EL (cell line): ENCODE measurements at places on chromosomes 6 and 20.

DNA sequence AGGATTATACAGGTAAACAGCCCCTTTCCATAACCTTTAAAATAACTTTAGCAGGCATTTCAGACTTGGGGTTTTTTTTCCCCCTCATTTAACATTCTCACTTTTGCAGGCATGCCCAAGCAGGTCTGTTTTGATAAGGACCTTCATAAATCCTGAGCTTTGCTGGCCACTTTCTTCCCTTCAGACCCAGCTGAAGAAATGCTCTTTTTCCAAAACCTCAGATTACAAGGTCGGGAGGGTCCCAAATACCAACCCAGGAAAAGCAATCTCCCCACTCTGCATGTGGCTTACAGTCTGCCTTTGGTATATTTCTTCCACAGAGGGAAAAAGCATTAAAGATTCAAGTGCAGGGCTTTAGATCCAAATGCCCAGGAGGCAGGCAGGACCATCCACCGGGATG lies 6.8 kb downstream of the NFATC2 start:
- no peak for DNase-seq

DNA sequence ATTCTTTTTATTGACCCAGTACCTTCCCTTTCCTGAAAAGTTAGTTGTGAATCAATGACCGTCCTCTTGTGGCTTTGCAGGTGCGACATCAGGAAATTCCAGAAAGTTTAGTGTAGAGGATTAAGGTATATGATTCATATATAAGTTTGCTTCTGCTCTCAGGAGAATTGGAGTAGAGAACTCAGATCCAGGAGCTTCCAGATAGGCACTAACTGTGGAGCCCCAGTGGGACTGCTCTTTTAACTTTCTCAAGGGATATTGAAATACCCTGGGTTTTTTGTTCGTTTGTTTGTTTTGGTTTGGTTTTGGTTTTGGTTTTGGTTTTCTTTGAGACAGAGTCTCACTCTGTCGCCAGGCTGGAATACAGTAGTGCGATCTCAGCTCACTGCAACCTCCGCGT lies 9.5 kb downstream of the TAAR2 start:
- no peak for DNase-seq

DNA sequence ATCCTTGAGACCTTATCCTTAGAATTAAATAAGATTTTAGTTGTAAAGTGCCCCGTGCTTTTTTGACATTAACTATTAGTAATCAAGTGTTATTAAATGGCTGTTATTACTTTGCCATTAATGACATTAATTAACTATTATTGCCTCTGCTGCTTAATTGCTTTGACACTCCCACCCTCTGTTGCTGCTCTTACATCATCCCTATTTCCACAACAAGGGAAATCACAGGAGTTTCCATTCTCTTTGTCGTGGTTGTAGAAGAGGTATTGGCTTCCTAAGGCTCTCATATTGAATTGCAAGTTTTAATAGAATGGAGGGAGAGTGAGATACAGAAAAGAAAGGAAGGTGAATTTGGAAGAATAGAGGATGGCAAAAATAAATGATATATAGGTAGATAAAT lies 545.8 kb downstream of the MMUT start:
- no peak for DNase-seq

DNA sequence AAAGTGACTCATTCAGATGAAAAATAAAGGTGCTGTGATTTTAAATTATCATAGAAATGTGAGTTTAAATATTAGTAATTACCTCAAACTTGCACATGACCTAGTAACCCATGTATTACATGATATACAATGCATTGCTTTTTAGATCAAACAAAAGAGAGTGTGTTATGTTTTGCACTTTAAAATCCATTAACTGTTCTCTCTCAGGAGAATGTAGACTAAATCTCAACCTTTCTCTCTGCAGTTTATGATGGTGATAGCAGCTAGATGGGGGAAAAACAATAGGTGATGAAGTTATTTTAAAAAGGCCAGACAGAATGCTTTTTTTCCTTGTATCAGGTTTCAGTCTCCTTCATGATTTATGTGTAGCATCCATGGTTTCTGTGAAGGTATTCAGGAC lies 404.4 kb upstream of the RNF217 start:
- DNase-seq: no peak

DNA sequence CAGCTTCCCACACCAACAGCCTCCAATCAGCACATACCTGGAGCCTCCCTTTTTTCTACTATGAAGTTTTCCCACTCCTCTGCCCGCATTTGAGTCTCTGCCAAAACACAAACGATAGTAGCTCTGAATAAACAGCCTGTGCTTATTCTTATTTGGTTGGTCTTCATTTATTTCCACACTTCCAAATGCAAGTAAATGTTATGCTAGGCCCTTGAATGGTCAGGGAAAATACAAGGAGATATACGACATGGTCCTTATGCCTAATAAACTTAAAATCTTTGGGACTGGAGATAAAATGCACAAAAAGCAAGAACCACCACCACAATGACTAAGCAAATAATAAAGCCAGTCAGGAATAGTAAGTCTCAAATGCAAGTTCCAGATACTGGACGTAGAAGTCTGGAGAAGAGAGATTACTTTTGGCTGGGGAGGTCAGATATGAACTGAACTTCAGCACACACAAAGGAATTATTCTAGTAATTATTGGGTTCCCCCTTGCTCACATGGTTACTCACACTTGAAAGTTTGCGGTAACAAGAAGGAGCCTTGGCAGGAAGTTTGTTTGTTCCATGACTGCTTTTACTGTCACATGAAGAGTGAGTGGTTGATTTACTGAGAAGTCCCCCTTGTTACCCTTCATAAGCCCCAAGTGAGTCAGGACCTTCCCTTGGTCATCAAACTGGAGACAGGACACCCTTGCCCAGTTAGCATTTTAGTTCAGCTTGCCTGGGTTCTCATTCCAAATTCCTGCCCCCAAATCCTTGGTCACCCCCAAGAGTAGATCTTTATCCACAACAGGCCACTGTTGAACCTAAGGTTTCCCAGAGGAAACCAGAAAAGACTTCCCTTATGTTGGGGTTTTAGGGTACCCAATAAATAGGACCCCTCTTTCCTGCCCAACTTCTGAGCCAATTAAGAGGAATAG lies 511.2 kb upstream of the JARID2 start:
- peak; percentile 78 for DNase-seq

- no peak for DNase-seq
Observed at GRCh38 chr6:156599366-156599765, 177.8 kb upstream of the ARID1B start.

DNA sequence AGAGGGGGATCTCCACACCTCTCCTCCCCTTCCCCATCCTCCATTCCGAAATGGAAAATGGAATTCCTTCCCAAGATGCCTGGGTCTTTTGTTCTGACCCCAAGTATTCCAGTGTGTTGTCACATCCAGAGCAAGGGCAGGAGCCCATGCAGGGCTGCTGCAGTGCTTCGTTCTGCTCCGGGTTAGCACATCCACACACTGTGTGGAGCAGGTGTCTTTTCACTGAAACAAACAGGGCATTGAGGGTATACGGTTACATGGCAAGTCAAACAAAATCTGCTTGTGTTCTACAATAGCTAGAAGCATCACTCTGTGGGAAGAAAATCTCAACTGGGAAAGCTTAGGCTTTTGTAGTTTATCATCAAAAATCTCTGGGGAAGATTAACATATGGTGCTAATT lies 56.9 kb downstream of the LYRM2 start:
- DNase-seq: no peak

- no peak for DNase-seq
Observed at GRCh38 chr6:131727868-131728267, 17.1 kb upstream of the CTAGE9 start.

DNA sequence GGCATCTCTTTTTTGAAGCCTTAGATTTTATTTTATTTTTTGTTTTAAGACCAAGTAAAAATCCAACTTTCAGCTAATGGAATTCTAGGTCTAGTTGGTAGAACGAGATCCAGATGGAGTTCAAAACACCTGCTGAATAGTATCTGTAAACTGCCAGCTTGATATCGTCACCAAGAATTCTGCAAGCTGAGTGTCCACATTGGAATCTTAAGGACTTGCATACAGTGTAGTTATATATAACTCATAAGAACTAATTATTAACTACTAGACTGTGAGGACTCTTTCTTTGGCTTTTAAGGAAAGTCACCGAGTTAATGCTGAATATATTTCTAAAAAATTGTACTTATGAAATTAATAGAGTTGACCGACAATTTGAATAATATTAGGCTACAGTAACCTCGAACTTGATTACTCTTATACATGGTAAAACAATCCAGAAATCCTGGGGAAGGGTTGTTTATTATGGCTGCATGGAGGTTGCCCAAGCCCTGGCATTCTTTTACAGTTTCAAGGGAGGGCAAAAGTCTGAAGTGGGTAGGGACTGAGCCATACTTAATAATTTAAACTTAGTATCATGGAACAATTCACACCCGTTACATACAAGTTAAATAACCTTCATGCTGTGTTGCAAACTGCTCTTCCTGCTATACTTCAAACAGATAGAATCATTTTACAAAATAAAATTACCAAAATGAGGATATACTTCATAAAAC lies 553.9 kb downstream of the PTPRT start:
- no peak for DNase-seq

- no peak for DNase-seq
Observed at GRCh38 chr20:37762716-37763485, 69.1 kb downstream of the CTNNBL1 start.

DNA sequence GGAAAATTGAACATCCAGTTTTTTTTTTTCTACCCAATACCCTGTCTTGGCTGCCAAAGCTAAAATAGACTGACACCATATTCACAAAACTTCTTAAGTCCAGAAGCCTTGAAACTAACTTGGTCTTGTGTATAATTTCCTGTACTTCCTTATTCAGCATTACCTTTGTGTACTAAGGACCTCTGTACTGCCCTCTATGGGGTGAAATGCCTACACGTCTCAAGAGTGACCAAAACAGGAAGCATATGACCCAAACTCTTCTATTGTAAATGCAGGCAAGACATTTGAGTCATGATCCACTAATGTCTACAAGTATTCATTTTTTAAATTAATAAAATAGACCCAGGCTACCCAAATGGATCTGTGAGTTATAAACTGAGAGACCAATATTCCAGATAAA lies 50.4 kb downstream of the HMGCLL1 start:
- DNase-seq: peak; percentile 30

DNA sequence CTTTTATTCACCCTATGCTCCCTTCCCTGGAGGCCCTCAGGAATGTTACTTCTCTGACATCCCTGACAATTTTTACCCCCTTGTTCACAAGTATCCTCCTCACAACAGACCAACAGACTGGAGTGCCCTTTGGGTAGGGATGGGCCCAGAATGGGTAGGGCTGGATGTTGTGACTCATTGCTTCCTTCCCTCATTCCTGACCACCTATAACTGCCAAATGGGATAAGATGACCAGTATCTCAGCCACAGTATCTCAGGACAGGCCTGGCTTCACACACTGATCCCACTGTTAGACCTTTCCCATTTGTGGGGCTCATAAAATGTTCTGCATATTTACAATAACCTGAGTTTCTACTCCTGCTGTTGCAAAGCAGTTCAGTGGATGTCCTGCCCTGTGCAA lies 223.0 kb upstream of the LRFN2 start:
- DNase-seq: peak; percentile 50

GRCh38 chr6:153958860-153959259 lies 80.2 kb upstream of the OPRM1 start:
- no peak for DNase-seq

GRCh38 chr20:45976086-45976485 lies 4.1 kb upstream of the ZNF335 start:
- DNase-seq: no peak

- DNase-seq: peak; percentile 17
Observed at GRCh38 chr6:16819752-16820151, 58.5 kb upstream of the ATXN1 start.

GRCh38 chr20:20473657-20474056 lies 105.8 kb downstream of the INSM1 start:
- no peak for DNase-seq

DNA sequence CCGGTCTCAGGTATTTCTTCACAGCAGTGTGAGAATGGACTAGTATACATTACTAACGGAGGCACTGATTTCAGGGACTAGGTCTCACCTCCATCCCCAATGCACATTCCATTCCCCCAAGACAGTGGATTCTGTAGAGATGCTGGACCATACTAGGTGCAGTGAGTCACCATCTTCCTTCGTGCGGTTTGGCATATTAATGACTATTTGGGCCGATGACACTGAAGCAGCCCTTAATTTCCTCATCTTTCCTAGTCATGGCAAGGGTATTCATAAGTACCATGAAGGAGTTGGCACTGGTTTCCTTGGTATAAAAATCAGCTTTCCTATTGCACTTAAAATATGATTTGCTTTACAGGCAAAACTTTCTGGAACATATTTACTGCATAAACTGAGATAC lies 121.4 kb upstream of the TRAF3IP2 start:
- peak; percentile 91 for DNase-seq

- no peak for DNase-seq
Observed at GRCh38 chr20:62301111-62301668, 1.6 kb upstream of the ADRM1 start.

- DNase-seq: no peak
Observed at GRCh38 chr6:158713469-158713868, 63.6 kb downstream of the SYTL3 start.

DNA sequence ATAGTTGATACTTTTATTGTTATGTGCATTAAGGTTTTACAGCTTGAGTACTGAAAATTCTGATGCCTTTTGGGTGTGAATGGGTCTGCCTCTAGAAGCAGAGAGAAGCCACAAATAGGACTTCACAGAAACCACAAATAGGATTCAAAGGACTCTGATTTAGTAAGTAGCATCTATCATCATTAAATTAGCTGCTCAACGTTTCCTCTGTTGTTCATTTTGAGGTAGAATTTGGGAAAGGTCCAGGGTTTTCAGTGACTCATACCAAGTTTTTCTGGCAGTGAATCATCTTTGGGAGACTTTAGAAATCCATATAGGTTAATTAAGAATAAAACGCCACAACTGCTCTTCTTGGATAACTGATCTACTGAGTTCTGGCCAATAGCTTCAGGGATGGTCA lies 105.1 kb downstream of the PHF3 start:
- DNase-seq: peak; percentile 70

DNA sequence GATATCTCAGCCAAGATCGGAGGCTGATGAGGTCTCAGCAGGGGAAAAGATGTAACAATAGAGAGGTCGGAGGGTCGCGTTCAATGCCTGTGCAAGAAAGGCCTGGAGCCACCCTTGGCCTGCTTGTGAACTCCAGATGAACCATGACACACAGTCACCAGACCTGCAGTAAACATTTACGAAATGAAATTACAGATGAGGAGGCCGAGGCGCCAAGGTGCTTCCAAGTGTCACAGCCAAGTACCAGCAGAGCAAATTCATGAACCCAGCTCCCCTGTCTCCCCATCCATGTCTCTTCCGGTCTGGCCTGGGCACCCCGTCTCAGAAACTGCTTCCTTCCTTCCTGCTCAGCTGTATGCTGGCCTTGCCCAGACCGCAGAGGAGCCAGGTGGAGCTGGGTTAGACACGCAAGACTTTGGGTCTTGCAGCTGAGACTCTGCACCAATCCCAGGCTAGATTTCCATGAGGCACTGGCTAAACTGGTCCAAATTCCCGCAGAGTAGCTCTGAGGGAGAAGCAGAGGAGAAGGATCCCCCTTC lies 48.1 kb downstream of the CHMP4B start:
- no peak for DNase-seq

- no peak for DNase-seq
Observed at GRCh38 chr20:25252230-25252651, 4.4 kb downstream of the PYGB start.

- no peak for DNase-seq
Observed at GRCh38 chr6:136503303-136504029, 46.8 kb downstream of the MAP7 start.
